Stimulated activated CD8-positive, alpha-beta memory T cell treated with anti-CD3 and anti-CD28 coated beads, Interleukin-2, amount 100 ng/mL, for 1 hour (primary cell): ENCODE measurements at places on chromosomes 12 and 14.

- DNase-seq = no peak
Observed at GRCh38 chr12:43550831-43551271, 1.2 kb downstream of the ADAMTS20 start.

DNA sequence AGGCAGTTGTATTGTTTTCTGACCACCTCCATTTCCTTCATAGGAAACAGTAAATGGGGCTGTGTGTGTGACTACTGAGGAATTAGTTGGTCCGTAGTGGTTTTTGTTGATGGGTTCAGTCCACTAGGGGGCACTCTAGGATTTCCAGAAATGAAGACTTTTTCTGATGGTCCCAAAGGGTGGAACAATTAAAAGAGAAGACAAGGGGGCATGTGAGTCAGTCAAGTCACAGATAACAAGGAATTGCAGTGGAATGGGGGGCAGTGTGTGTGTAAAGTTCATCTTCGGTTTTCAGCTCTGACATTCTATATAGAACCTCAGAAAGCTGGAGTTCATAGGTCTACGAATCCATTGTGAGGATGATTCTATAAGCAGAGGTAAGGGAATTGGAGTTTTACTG is 186.6 kb upstream of the OR4E1 start:
- DNase-seq = no peak

GRCh38 chr12:21527451-21528180 is 1.5 kb downstream of the SPX start:
- DNase-seq = peak; percentile 16

GRCh38 chr12:46269429-46270241 is 792 bp upstream of the SLC38A1 start:
- peak; percentile 40 for DNase-seq

- no peak for DNase-seq
Observed at GRCh38 chr12:65532162-65532561, 253.7 kb downstream of the MSRB3 start.

- no peak for DNase-seq
Observed at GRCh38 chr14:89422952-89423345, 5.9 kb upstream of the FOXN3 start.
